ENCODE measurements at places on chromosomes 13 and 19.

DNA sequence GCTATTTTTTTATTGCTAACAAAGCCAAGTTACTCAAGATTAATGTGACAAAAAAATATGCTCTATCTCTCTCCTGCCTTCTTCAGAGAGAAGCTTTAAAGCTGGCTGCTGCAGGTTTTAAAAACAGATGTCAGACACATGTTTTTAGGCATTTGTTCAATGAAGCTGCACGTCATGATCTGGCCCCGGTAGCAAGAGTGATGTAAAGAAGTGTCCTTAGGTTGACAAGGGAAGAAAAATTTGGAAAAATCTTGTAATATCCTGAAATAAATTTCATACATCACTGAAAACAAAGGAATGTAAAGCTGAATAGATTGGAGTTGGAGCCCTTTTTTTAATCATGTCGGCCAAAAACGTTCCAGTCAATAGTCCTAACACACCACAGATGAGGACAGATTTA, 531.4 kb upstream of the NBEA start:
- no peak for DNase-seq

DNA sequence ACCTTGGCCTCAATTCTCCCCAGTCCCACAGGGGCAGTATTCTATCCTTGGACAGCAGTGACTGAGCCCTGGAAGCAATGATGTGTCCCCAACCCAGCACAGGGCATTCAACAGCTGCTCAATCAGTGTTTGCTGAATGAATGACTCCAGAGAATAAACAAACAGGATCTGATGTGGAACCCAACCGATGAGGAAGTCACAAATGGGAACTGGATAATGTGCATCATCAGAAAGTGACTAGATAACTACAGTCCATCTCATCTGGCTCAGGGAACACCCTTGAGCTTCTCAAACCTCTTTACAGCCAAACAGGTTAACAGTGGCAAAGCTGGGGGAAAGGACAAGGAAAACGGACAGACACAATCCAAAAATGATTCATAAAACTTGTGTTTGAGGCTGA, 8.2 kb downstream of the SLC25A30 start:
- no peak for DNase-seq

GRCh38 chr19:399370-399769, 9.6 kb downstream of the C2CD4C start:
- no peak for DNase-seq

- DNase-seq, result no peak
Measured at GRCh38 chr19:31498781-31499180, 149.5 kb upstream of the TSHZ3 start.

DNA sequence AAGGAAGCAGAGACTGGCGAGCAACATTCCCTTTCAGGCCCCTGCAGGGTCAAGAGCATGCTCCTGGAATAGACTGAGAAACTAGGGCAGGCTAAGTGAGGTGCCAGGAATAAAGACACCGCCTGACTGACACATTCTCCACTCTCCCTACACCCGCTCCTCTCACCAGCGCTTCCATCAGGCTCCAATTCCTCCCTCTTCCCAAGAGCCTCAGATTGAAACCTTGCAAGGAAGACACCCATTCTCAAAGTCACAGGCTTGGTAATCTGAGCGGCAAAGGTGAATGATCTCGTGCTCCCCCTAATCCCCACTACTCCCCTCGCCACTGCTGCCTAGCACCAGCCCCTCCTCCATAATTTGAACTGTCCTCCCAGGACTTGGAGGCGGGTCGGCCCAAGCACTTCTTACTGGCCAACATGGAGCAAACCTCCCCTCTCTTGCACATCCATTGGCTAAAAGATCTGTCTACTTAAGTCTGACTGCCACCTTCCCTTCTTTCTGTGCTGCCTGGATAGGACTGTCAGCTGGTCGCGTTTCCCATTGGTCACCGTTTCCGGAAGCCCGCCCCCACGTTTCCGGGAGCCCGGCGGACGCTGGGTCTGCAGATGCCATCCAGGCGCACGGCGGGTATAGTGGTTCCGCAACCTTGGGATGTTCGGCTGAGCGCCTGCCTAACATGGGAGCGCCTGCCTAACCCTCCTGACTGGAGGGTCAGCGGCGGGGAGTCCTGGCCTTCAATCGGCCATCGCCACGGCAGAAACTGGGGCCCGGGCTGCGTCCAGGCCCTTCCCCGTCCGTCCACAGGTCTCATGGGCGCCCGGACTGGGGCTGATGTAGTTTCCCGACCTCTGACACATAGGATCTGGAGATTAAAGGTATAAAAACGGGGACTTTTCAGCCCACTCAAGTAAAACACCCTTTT, 33.6 kb downstream of the ZNF383 start:
- peak; percentile 97 for DNase-seq

- no peak for DNase-seq
Measured at GRCh38 chr13:66159511-66159910, 1070.6 kb downstream of the PCDH9 start.

DNA sequence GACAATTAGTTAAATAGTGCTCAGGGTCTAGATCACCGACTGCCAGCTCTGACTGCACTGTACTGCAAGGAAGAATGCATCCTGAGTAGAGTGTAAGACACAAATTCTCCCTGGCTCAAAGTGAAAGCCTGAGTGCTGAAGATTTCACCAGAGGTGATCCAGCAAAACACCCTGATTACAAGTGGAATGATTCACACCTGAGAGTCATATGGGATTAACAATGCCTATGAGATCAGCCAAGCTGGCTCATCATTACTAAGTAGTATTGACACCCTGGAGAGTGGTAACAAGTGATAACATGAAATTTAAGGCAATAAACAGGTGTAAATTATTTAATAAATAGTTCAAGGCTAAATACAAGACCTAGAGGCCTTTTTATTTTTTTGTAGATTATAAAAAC, 403.8 kb upstream of the PRR20A start:
- DNase-seq, result no peak

DNA sequence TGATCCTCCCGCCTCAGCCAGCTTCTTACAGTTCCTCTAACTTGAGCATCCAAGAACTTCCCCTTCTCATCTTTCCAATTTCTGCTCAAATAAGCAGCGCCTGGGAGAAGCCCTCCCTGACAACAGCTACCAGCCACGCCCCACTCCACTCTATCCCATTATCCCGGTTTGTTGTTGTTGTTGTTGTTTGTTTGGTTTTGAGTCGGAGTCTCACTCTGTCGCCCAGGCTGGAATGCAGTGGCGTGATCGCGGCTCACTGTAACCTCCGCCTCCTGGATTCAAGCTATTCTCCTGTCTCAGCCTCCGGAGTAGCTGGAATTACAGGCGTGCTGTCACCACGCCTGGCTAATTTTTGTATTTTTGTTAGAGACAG, 822 bp upstream of the PTPRS start:
- no peak for DNase-seq

DNA sequence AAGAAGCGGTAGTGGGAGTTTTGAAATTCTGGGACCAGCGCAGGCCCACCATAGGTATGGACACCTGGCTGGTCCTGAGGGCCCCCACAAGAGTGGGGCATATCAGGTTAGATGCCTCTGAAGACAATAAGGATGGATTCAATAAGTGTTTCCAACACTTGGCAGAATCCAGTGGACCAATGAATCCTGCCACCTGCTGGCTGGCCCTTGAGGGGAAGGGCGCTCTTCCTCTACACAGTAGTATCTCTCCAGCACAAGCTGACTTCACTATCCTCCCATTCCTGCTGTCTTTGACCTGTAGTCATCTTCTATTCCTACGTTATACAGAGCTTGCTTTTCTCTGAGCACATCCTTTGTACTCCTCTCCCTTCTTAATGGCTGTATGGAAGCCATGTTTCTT, 199.7 kb upstream of the TSHZ3 start:
- peak; percentile 42 for DNase-seq

GRCh38 chr19:10929402-10929794, 787 bp downstream of the TIMM29 start:
- no peak for DNase-seq

GRCh38 chr19:54896036-54896435, 9.9 kb upstream of the NCR1 start:
- DNase-seq, result no peak

DNA sequence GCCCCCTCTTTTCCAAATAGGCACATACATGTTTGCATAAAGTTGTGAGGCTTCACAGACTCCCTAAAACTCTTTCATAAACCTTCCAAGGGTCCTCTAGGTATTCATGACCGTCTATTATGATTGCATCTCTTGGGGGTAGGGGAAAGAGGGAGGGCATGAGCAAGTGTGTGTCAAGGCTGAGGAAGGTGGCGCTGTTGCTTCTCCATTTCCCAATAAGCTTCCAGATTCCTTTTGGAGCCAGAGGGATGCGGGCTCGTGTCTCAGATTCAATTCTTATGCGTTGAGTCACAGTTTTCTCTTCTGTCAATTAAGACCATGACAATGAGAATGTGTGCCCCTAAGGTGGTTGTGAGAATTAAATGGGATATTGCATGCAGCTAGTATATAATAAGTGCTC, 51.0 kb upstream of the CYP2A7 start:
- peak; percentile 49 for DNase-seq

DNA sequence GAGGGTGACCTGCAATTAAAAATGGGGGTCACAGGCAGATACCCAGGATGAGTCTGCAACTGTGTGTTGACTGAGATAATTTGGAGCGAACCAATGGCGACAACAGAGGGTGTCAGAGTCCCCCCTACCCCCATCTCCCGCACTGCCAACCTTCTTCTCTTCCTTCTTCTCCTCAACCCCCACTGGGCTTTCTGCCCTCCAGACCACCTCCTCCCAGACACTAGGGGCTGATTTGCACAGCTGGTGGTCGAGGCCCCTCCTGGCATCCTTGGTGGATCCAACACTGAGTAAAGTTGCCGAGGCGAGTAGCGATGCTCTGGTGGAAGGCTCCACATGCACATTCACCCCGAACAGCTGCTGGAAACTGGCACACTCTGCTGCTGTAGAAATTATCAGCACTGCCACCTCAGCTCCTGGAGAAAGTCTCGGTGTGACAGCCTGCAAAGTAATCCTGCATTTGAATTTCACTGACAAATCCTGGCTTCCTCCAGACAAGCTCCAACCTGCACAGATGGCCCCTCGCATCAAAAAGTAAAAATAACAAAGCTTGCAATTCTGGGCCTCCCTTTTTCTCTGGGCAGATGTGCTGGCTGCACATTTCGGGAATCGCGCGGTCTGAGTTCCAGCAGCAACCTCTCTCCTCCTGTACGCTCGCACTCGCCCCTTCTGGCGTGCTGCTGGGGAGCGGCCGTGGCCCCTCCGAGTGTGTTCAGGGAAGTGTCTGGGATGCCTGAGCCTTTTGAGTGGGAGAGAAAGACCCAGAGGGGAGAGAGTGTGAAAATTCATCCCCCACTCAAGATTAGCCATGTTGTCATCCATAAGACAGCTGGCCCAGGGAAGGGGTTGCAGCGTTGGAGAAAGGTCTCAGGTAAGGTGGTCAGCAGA, 28.5 kb downstream of the CCNE1 start:
- DNase-seq, result no peak

DNA sequence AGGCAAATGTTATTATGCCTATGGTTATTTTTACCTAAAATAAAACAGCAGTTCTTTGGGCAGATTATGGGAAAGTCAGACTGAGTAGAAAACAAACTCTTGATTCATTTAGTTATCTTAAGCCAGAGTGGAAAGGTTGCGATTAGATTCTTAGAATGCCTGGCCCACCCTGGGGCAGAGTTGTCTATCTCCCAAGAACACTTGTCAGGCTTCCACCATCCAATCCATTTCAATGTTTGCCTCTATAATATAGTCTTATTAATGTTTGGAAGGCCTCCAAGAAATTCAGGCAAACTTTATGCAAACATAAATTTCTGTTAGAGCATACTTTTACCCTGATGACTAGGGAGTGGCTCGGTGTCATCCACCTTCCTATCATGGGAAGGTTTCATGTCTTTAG, 207.0 kb downstream of the SLITRK6 start:
- no peak for DNase-seq

DNA sequence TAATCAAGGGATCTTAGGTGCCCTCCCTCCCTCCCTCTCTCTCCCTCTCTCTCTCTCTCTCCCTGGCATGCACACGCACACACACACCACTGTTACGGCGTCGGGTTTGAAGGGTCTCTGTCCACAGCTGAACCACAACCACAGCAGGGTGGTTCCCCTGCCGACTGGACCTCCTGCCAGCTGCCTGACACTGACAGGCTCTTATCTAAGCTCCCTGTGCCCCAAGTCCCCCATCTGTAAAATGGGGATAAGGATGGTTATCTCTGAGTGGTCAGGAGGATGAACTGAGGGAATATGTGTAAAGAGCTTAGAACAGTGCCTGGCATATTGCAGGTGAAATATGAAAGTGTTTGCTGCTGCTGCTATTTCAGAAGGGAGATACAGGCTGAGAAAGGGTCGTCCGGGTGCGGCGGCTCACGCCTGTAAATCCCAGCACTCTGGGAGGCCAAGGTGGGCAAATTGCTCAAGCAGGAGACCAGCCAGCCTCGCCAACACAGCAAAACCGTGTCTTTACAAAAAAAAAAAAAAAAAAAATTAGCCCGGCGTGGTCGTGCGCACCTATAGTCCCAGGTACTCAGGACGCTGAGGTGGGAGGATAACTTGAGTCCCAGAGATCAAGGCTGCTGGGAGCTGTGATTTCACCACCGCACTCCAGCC, 852 bp upstream of the SHISA7 start:
- no peak for DNase-seq

DNA sequence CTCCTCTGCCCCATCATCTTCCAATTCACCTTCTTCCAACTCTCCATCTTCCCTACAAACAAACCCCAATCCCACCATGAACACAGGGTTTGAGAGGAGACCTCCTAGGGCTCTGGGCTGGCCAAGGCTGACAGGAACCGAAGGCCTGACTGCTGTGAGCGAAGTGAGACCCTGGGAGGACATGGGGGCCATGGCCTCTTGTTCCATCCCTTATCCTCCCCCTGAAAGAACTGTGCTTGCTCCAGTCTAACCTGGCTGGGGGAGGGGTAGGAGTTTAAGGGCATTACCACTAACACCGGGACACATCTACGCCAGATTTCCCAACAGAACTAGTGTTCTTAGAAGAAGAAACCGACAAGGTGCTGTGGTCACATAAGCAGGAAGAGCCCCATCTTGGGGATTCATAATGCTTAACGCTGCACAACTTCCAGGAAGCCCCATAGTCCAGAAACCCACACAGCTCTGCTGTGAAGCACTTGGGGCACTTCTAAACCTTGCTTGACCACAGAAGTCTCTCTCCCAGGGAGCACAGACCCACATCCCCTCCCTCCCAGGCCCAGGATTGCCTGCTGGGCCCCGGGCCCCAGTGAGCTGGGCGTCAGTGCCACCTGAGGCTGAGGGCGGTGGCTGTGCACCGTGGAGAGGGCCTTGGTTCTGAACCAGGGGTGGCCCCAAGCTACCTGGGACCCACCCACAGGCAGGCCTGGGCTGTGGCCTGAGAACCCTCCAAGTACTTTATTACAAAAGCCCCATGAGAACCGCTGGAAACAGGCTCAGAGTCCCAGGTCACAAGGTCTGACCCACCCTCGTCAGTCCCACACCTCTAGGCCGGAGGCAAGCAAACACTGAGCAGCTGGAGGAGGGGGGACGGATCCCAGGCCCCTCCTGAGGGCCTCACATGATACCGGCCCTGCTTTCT, 18.8 kb downstream of the ZC3H4 start:
- DNase-seq, result no peak

- no peak for DNase-seq
Measured at GRCh38 chr19:13079542-13079986, 23.1 kb downstream of the LYL1 start.

Data from ELR (cell line).